ENCODE measurements at places on chromosomes 5 and 9. TPM values are rescaled to one million over a fixed set of nuclear protein-coding genes. Genes with fewer than 3 reads are reported as not detected.

LNPEP gene
- 20.3 TPM for total RNA-seq

- no peak for DNase-seq
These were observed 149.8 kb upstream of the FGF10 start for GRCh38 chr5:44538797-44539601.

- no peak for DNase-seq
These were observed 122.2 kb downstream of the TRPM6 start for GRCh38 chr9:74765481-74765971.

GRCh38 chr9:22203371-22204138 is 194.4 kb upstream of the CDKN2B start:
- DNase-seq = no peak

DNA sequence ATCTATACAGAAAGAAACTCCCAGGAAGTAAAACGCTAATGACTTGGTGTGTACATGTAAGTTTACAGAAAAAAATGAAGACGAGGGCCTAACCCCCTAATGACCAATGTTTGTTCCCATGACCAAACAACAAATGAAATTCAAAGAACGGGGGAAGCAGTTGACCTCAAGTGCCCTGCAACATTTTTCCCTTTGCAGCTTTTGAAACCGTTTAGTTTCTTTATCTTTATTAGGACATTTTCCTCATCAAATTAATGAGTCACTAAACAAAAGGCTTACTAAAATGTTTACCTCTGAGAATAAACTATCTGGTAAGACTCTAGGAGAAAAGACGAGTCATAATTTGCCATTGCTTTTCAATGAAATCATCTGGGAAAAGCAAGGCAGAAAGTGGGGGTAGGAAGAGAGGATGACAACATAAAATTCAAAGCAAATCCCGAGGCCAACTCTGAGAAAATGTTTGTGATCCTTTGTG is 57.4 kb downstream of the LHFPL2 start:
- DNase-seq = no peak

All from K562 (cell line).